ENCODE measurements at places on chromosomes 6 and 20. TPM values are rescaled to one million over a fixed set of nuclear protein-coding genes. Genes with fewer than 3 reads are reported as not detected.

The AK9 gene
- 1.3 TPM for total RNA-seq

The CSTF1 gene
- 41.2 TPM for total RNA-seq

The SIM1 gene
- not detected for total RNA-seq

The LPIN3 gene
- total RNA-seq, result 9.5 TPM

The RSPH9 gene
- 0.17 TPM for total RNA-seq

The NXT1 gene
- 74.5 TPM for total RNA-seq

The ACTL10 gene
- total RNA-seq, result 0.05 TPM
